ENCODE measurements at places on chromosomes 2 and 18. TPM values are rescaled to one million over a fixed set of nuclear protein-coding genes. Genes with fewer than 3 reads are reported as not detected.

The ZNF521 gene
- total RNA-seq, result not detected

The CRYGC gene
- total RNA-seq, result not detected

The HOXD12 gene
- total RNA-seq, result not detected

The TOGARAM2 gene
- total RNA-seq, result 3.3 TPM

The ANKRD53 gene
- 0.14 TPM for total RNA-seq

The MEP1B gene
- total RNA-seq, result not detected

The ALPP gene
- total RNA-seq, result not detected

The NPHP1 gene
- 2.8 TPM for total RNA-seq

The NEB gene
- 0.33 TPM for total RNA-seq

The C2orf92 gene
- total RNA-seq, result 7.4 TPM

GRCh38 chr2:127637236-127637630 is 8.7 kb upstream of the GPR17 start:
- no peaks in the 10 kb centered on the region for H3K27me3 ChIP-seq
- no peak for DNase-seq
- H3K4me1 ChIP-seq, result peaks cover 67% of the 10 kb centered on the region
- no peak overlapping the region for H3K27ac ChIP-seq
- peaks cover 2% of the 10 kb centered on the region for H3K36me3 ChIP-seq

- no peaks in the 10 kb centered on the region for H3K36me3 ChIP-seq
- H3K4me3 ChIP-seq, result no peak overlapping the region
- DNase-seq, result no peak
- H3K4me1 ChIP-seq, result no peaks in the 10 kb centered on the region
These were observed 21.7 kb upstream of the MEP1B start for GRCh38 chr18:32167980-32168730.

DNA sequence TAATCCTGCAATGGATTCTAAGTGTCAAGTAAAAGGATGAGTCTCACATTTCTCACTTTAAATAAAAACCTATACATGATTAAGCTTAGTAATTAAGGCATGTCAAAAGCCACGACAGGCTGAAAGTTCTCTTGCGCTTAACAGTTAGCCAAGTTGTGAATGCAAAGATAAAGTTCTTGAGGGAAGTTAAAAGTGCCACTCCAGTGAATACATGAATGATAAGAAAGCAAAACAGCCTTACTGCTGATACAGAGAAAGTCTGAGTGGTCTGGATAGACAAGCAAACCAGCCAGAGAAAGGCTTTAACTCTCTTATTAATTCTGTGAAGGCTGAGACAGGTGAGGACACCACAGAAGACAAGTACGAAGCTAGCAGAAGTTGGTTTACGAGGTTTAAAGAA is 12.7 kb downstream of the THOC1 start:
- H3K27me3 ChIP-seq, result no peaks in the 10 kb centered on the region
- H3K4me1 ChIP-seq, result no peaks in the 10 kb centered on the region
- no peak for DNase-seq
- H3K4me3 ChIP-seq, result no peak overlapping the region

DNA sequence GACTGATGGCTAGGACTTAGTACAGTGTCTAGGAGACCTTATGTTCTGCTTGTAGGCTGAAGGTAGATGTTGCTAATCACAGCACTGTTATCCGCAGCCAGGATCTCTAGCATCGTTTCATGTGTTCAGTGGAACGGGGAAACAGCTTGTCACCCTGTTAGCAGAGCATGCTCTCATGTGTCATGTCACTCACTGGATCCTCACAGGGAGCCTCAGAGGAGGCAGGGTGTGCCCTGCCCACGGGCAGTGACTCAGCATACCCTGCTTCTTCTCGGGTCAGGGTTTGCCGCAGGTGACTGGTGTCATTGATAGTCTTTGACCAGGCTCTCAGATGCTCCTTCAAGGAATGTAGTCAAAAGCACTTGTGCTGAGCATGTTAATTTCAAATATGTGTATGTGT is 44.4 kb downstream of the RPIA start:
- H3K36me3 ChIP-seq, result peaks cover 21% of the 10 kb centered on the region
- DNase-seq, result peak; percentile 65
- peak overlapping the region; percentile 40 for H3K27ac ChIP-seq
- H3K4me3 ChIP-seq, result no peak overlapping the region
- H3K27me3 ChIP-seq, result no peaks in the 10 kb centered on the region

GRCh38 chr2:152716805-152717227 is 445 bp downstream of the PRPF40A start:
- H3K4me1 ChIP-seq, result peaks cover 61% of the 10 kb centered on the region
- peak; percentile 59 for DNase-seq
- peak overlapping the region; percentile 99 for H3K27ac ChIP-seq
- peaks cover 44% of the 10 kb centered on the region for H3K36me3 ChIP-seq

DNA sequence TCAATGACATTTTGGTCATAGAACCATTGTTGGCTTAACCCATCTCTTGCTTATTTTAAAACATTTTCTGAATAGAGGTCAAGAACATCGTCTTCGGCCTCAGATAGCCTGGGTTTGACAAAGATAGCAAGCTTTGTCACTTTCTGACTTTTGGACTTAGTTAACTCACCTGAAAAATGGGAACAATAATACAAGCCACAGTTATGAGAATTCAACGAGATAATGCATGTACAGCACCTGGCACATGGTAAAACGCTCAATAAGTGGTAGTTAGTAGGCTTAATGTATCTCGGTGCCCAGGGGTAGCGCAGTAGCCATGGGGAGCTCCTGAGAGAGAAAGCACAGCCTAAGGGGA is 446 bp upstream of the COPS7B start:
- H3K27me3 ChIP-seq, result no peaks in the 10 kb centered on the region
- H3K4me1 ChIP-seq, result peaks cover 63% of the 10 kb centered on the region
- no peak for DNase-seq
- H3K27ac ChIP-seq, result peak overlapping the region; percentile 87
- H3K36me3 ChIP-seq, result peaks cover 10% of the 10 kb centered on the region

DNA sequence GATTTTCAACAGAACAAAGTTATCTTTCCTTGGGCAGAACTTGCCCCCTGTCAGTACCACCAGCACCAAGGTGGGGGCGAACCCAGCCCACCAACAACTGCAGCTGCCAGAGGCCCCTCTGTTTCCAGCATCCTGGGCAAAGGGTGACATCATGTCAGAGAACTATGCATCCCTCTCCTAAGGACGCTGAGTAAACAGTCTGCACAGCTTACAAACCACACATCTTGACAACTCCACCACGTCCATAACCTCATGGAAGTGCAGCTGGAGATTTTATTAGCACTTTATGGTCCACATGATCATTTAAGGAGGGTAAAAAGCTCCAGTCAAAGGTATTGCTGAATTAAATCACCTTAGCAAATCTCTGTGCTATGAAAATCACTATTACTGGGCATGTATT is 40.4 kb downstream of the PIEZO2 start:
- no peak overlapping the region for H3K4me3 ChIP-seq
- no peak overlapping the region for H3K27ac ChIP-seq
- no peaks in the 10 kb centered on the region for H3K4me1 ChIP-seq
- no peak for DNase-seq
- no peaks in the 10 kb centered on the region for H3K27me3 ChIP-seq
- no peaks in the 10 kb centered on the region for H3K36me3 ChIP-seq

GRCh38 chr2:30280596-30281434 is 49.5 kb downstream of the LBH start:
- peaks cover 2% of the 10 kb centered on the region for H3K27me3 ChIP-seq
- H3K27ac ChIP-seq, result no peak overlapping the region
- peaks cover 29% of the 10 kb centered on the region for H3K4me1 ChIP-seq
- H3K36me3 ChIP-seq, result peaks cover 3% of the 10 kb centered on the region

GRCh38 chr2:177332026-177332991 is 60.3 kb upstream of the AGPS start:
- DNase-seq, result peak; percentile 59
- no peak overlapping the region for H3K4me3 ChIP-seq
- no peaks in the 10 kb centered on the region for H3K36me3 ChIP-seq
- H3K4me1 ChIP-seq, result peaks cover 17% of the 10 kb centered on the region
- H3K27me3 ChIP-seq, result no peaks in the 10 kb centered on the region
- H3K27ac ChIP-seq, result no peak overlapping the region

DNA sequence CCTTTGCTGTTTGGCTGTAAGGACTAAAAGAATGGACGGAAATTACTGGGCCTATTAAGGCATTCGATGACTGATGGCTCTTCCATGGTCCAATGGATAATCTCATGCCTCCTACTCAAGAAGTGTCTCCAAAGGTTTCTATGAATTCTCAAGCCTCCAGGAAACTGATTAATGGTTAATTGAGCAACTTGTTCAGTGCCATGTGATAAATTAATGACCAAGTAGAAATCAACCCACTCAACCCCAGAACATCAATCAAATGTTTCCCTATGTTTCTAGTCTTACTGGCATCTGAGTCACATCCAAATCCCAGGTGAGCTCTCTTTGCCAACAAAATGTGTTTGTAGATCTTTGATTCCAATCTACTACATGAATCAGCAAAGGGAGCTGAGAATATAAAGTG is 103.6 kb downstream of the NXPH2 start:
- H3K27ac ChIP-seq, result no peak overlapping the region
- no peak overlapping the region for H3K4me3 ChIP-seq
- no peak for DNase-seq

DNA sequence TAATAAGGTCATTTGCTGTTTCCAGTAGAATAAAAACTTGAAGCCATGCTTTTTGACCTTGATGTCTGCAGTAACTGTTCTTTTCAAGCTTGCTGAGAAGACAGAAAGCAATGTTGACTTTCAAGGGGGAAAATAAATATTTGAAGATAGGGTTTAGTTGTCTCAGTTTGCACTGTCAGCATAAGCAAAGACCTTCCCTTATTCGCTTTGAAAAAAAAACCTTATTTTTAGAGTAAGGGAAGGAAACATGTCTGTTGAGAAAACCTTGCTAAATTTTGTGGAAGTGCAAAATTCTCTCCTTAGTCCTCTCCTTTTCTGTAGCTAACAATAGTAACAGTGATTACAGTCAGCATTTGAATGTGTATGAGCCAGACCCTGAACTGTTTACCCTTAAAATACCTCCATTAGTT is 43.1 kb downstream of the MAP4K4 start:
- H3K27me3 ChIP-seq, result no peaks in the 10 kb centered on the region
- no peak overlapping the region for H3K27ac ChIP-seq
- no peak for DNase-seq
- H3K4me1 ChIP-seq, result peaks cover 85% of the 10 kb centered on the region

- no peak overlapping the region for H3K27ac ChIP-seq
- H3K36me3 ChIP-seq, result no peaks in the 10 kb centered on the region
- H3K4me3 ChIP-seq, result no peak overlapping the region
These were observed 68.2 kb upstream of the MC2R start for GRCh38 chr18:13983506-13983905.

DNA sequence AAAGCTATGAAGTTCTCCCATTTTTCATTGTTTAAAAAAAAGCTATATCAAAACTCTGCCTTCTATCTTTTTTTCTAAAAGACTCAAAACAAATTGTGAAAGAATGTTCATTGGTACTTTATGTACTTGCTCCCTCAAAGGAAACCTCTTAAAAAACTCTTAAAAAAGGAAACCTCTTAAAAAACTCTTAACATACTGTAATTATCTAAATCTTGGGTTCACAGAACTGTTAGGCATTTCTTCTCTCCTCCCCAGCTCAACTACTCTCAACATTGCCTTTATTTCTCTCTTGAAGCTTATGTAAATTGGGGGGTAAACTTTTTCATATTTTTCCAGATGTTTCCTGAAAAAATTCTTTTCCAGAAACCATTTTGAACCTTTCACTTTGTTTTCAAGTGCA is 330.5 kb upstream of the SLC39A10 start:
- no peaks in the 10 kb centered on the region for H3K4me1 ChIP-seq
- no peak for DNase-seq
- H3K4me3 ChIP-seq, result no peak overlapping the region

DNA sequence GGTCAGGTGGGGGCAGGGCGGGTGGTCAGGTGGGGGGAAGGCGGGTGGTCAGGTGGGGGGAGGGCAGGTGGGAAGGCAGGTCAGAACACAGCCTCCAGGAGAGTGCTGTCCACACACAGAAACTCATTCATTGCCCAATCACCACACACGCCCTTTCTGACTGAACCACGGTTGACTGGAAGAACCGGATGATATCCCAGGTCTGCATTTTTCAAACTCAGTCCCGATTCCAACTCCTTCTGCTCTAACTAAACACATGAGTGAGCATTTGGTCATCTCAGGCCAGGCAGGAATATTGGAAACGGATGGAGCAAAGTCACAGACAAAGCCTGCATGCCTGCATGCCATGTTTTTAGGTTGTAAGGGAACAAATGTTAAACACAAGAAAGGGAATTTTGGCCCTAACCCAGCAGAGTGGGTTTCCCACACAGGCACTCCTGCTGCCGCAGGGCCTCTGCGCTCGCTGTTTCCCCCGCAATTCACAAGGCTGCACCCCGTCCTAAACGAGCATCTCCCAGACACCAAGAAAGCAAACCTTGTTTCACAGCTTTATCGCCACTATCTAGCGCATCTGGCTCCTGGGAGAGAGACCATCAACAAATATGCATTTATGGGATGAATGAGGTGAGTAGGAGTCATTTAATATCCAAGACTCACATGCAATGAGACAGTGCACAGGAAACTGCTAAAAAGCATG is 100.1 kb downstream of the ZNF516 start:
- no peaks in the 10 kb centered on the region for H3K36me3 ChIP-seq
- H3K4me1 ChIP-seq, result peaks cover 11% of the 10 kb centered on the region
- H3K27ac ChIP-seq, result no peak overlapping the region
- peak; percentile 3 for DNase-seq

GRCh38 chr2:40380041-40380440 is 71.8 kb downstream of the SLC8A1 start:
- H3K27ac ChIP-seq, result no peak overlapping the region
- H3K4me3 ChIP-seq, result no peak overlapping the region
- no peaks in the 10 kb centered on the region for H3K27me3 ChIP-seq
- no peaks in the 10 kb centered on the region for H3K4me1 ChIP-seq
- no peak for DNase-seq

GRCh38 chr2:215699700-215700538 is 264.1 kb upstream of the FN1 start:
- no peak overlapping the region for H3K4me3 ChIP-seq
- no peak for DNase-seq
- H3K36me3 ChIP-seq, result no peaks in the 10 kb centered on the region
- H3K27me3 ChIP-seq, result no peaks in the 10 kb centered on the region

DNA sequence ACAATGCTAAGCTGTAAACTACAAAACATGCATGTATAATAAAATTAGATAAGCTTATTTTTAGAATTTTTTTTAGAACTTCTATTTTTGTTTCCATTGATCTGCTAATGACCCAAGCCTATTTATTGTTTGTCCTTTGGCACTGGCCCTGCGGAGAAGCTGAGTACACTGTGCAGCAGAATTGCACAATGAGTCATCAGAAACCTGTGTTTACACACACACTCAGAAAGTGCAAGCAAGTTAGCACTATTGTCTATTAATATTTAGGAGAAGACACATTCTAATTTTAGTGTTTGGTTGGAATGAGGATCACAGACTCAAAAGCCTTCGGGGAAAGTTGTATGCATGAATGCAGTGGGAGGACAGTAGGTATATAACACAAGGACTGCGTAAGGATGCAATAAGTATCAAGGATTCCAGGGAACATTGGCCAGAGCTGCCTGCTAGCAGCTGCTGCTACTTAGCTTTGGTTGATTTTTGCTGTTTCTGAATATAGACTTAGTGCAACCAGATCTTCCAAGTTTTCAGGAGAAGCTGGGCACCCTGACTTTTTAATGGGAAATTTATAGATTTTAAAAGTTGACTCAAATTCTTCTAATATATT is 128.2 kb downstream of the KCNH7 start:
- DNase-seq, result no peak
- no peaks in the 10 kb centered on the region for H3K4me1 ChIP-seq
- H3K27ac ChIP-seq, result no peak overlapping the region
- no peak overlapping the region for H3K4me3 ChIP-seq
- no peaks in the 10 kb centered on the region for H3K27me3 ChIP-seq

GRCh38 chr2:106863387-106863786 is 22.6 kb downstream of the ST6GAL2 start:
- no peak overlapping the region for H3K27ac ChIP-seq
- no peak for DNase-seq
- H3K4me3 ChIP-seq, result no peak overlapping the region
- no peaks in the 10 kb centered on the region for H3K4me1 ChIP-seq
- H3K36me3 ChIP-seq, result no peaks in the 10 kb centered on the region

GRCh38 chr18:47413327-47413726 is 161.9 kb upstream of the SKOR2 start:
- DNase-seq, result no peak
- no peak overlapping the region for H3K27ac ChIP-seq
- H3K4me3 ChIP-seq, result no peak overlapping the region

Measured in activated CD4-positive, alpha-beta T cell treated with anti-CD3 and anti-CD28 coated beads for 36 hours (primary cell).